Stimulated activated CD4-positive, alpha-beta T cell treated with anti-CD3 and anti-CD28 coated beads, Interleukin-1b, Interleukin-23, amount 100 ng/mL, for 4 hours (primary cell): ENCODE measurements at places on chromosomes 3 and 15.
A peak's percentile ranks its signal among the peaks of the same experiment; 100 is the strongest.

- no peak for DNase-seq
Measured at GRCh38 chr3:172750069-172750367, 508 bp upstream of the ECT2 start.

DNA sequence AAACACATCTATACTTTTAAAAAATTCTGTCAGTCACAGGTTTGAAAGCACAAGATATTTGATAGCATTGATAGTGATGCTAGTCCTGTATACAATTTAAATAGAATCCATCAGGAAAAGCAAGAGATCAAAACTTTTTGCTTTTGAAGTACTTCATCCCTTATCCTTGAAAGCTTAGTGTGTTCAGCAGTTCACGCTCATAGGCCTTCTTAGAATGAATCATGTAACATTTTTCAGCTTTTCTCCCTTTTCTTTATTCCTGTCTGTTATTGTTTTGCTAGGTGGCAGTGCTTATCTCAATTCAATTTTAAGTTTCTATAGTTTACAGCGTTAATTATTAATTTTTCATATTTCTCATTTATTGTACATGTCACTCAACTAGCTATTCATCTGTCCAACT, 69.1 kb downstream of the FGF7 start:
- no peak for DNase-seq

- DNase-seq = no peak
Measured at GRCh38 chr3:65342084-65342683, 654.4 kb upstream of the ADAMTS9 start.

GRCh38 chr3:87478716-87479115, 202.3 kb upstream of the POU1F1 start:
- no peak for DNase-seq

DNA sequence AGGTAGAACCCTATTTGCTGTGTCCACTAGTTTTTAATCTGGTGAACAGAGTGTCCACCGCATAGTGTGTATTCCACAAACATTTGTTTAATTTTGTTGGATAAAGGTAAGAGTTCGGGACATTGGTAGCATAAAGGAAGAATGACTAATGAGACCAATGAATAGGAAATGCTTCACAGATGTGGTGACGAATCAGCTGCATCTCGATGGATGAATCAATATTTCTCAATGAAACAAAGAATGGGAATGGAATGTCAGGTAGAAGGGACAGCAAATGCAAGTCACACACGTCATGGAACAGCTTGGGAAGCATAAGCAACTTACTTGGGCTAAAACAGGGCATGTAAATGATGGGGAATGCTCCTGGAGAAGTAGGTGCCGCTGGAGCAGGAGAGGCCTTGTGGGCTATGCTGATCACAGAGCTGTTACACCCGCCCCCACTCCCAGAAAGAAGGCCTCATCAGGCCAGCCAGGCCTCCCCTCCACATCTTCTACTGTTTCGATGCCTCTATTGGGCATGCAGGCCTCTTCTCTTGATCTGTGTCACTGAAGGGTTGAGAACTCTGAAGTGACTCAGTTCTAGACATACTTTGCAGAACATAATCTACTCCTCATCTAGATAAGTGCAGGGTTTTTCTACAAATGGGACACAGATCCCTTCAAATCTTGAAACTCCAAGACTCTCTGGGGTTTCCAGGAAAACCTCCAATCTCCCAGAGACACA, 120.0 kb upstream of the GADL1 start:
- DNase-seq = no peak

GRCh38 chr3:178036451-178037144, 499.6 kb upstream of the KCNMB2 start:
- DNase-seq = no peak

- no peak for DNase-seq
Measured at GRCh38 chr15:66288551-66289185, 4.7 kb upstream of the DIS3L start.

- DNase-seq = no peak
Measured at GRCh38 chr3:30943206-30943605, 48.7 kb upstream of the GADL1 start.

DNA sequence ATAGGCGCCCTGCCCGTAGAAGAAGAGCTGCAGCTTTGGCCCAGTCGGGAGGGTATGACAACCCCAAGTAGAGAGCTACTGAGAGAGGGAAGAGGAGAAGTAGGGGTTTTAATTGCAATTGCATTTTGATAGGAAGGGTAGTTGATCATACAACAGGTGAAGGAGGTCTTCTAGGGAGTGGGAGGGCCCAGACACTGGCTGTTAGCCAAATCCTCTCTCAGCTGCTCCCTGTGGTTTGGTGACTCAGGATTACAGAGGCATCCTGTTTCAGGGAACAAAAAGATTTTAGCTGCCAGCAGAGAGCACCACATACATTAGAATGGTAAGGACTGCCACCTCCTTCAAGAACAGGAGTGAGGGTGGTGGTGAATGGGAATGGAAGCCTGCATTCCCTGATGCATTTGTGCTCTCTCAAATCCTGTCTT, 408.9 kb upstream of the THBS1 start:
- no peak for DNase-seq

GRCh38 chr15:68218331-68218730, 11.2 kb downstream of the CLN6 start:
- DNase-seq = no peak

GRCh38 chr3:152511904-152512303, 243.2 kb downstream of the MBNL1 start:
- DNase-seq = no peak

DNA sequence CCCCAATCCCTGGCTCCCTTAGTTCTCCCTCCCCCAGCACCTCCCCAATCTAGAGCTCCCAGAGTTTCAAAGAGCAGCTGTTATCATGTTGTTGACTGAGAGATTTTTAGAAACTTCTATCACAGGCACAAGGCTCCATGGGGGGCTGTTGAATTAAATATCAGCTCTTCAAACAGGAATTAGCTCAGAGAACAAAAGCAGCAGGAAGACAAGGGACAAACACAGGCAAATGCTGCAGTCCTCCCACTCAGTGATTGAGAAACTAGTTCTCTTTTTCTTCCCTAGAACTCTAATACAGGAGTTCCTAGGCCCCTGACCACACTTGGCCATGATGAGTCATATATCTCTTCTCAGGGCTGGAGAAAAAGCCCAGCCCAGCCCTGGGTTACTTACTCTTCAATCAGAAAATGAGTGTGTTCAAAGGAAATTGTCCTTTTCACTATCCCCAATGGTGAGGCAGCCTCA, 262.1 kb downstream of the IGSF11 start:
- DNase-seq = no peak

DNA sequence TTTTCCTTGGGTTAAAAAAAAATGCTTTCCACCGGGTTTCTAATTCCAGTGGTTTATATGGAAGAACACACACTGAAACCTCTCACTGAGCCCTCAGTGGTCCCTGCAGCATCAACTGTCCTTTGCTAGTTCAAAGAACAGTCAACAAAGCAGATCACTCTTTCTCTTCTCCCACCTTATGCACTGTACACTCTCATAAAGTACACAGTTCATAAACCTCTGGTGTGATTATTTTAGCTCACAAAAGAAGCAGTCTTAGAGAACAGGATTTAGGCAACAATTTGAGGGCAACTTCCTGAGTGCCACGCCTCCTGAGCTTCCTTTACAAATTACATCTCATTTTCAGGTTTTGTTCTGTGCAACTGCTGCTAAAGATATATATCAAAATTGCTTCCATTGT, 728.4 kb upstream of the GOLIM4 start:
- DNase-seq = no peak

- no peak for DNase-seq
Measured at GRCh38 chr15:75631935-75632334, 6.4 kb upstream of the SNUPN start.

DNA sequence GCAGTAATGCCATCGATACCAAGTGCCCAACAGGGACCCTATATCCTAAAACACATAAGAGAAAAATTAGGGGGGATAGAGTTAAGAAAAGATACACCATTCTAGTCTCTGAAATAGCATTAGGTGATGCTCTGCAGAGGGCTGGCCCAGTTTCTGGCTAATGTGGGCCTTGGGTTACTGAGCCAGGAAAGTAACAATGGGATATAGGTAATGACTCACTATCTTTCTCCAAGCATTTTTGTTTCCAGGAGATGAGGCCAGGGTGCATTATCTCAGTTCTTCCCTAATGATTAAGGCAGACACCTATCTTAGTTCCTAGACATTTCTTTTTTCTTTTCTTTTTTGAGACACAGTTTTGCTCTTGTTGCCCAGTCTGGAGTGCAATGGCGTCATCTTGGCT, 50.0 kb downstream of the PRKAR2A start:
- DNase-seq = no peak

GRCh38 chr15:69786136-69786701, 311.5 kb downstream of the TLE3 start:
- no peak for DNase-seq

DNA sequence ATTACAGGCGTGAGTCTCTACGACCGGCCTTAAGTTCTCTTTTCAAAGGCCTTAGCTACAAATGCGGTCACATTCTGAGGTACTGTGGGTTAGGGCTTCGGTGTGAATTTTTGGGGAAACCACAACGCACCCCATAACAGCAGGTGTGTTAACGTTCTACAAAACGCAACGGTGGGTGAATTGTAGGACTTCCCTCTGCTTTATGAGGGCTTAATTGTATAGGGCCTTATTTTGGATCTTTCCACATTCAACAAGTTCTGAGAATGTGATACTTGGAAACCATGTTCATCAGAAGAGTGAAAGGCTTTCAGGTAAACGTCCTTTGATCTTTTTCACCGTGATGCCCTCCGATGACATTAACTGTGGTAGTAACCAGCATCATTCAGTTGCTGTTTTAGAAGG, 998.6 kb upstream of the CFAP20DC start:
- no peak for DNase-seq

DNA sequence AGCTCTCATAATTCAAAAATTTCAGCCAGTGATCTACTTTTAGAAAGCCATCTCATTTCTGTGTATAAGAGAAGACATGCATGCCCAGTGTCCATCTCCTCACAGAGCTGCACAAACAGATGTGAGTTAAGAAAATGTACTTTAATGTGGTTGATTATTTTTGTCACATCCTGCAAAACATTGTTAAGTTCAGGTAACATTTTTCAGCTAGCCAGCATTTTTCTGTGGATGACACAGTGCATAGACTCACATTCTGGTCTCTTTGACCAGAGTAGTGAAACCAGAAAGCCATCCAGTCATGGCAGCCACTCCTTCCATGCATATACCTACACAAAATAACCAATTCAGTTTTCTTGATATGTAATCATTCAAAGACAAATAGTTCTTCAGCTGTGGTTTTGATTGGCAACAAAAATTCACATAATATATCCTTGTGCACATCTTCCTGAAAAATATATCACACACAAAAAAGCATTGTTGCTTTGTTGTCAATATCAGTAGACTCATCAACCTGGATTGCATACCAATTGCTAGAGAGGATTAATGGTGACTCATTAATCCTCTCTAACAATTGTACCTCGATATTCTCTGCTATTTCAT, 2.1 kb upstream of the PLSCR1 start:
- no peak for DNase-seq

GRCh38 chr3:196124608-196125007, 42.7 kb upstream of the TFRC start:
- DNase-seq = no peak

GRCh38 chr3:128590948-128591347, 59.7 kb downstream of the RPN1 start:
- DNase-seq = no peak

- peak; percentile 9 for DNase-seq
Measured at GRCh38 chr15:62165104-62165792, at the start of gene C2CD4B. Gene C2CD4B (minus strand): TSS chr15:62165285. CDS start chr15:62164984, 301 bp downstream.

GRCh38 chr3:56355570-56356185, 112.6 kb downstream of the ERC2 start:
- no peak for DNase-seq

DNA sequence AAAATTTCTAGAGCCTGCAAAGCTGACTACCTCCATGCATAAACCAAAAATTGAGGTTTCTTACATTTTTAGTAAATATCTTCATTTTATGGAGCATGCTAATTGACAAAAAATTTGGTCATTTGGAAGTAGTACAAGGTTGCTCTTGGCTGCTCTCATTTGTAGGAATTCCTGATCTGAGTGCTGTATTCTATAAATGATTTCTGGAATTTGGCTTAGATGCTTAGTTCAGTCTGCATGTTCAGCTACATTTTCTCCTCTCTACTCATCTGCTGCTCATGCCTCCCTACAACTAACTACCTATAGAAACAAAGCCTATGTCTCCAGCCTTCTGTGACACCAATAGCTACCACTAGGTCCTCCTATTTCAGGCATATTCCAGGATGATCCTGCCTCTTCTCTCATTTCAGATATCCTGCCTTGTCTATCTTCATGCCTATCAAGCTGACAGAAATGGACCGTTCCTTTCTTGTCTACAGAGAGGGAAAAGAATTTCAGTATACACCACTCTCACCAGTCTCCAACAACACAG, 901.1 kb downstream of the TBL1XR1 start:
- no peak for DNase-seq

DNA sequence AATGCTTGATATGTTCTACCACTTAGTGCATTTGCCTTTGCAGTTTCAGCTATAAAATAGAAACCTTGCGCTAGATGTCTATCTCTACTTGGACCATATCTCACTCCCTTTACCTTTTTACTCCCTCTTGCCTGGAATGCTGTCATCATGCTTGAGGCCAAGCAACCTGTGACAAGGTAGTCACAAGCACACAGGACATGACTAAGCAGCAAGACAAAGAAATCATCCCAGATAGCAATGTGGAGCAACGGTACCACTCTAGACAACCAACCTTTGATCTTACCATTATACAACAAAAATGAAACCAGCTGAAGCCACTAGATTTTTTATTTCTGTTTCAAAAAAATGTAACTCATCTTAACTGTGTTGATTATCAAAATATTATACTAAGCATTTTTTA, 50.5 kb upstream of the SPSB4 start:
- DNase-seq = no peak

- no peak for DNase-seq
Measured at GRCh38 chr3:192409201-192409837, 318.0 kb downstream of the FGF12 start.

- no peak for DNase-seq
Measured at GRCh38 chr3:171390051-171390941, 69.9 kb downstream of the TNIK start.

DNA sequence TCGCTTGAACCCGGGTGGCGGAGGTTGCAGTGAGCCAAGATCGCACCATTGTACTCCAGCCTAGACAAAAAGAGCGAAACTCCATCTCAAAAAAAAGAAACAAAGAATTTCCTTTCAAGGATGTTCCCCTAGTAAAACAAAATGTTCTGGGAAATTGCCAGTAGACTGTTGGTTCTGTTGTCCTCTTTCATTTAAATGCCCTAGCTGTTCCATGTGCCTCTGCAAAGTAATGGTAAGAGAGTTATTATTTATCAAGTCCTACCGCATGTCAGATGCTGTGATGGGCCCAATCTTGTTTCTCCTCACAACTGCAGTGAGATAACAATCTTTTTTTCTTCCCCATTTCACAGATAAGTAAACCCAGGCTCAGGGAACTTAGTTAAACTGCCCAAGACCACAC, 254.3 kb upstream of the TPM1 start:
- DNase-seq = no peak
